ENCODE measurements at places on chromosomes 5 and 9. TPM values are rescaled to one million over a fixed set of nuclear protein-coding genes. Genes with fewer than 3 reads are reported as not detected.

GRCh38 chr9:127991017-127991756 is 10.4 kb upstream of the EEIG1 start:
- DNase-seq = no peak

- no peak for DNase-seq
Measured at GRCh38 chr9:125881042-125881441, 133.9 kb downstream of the PBX3 start.

- peak; percentile 29 for DNase-seq
Measured at GRCh38 chr5:157269165-157269671, 3.3 kb downstream of the CYFIP2 start.

- no peak for DNase-seq
Measured at GRCh38 chr9:125255781-125256391, 5.7 kb upstream of the GAPVD1 start.

DNA sequence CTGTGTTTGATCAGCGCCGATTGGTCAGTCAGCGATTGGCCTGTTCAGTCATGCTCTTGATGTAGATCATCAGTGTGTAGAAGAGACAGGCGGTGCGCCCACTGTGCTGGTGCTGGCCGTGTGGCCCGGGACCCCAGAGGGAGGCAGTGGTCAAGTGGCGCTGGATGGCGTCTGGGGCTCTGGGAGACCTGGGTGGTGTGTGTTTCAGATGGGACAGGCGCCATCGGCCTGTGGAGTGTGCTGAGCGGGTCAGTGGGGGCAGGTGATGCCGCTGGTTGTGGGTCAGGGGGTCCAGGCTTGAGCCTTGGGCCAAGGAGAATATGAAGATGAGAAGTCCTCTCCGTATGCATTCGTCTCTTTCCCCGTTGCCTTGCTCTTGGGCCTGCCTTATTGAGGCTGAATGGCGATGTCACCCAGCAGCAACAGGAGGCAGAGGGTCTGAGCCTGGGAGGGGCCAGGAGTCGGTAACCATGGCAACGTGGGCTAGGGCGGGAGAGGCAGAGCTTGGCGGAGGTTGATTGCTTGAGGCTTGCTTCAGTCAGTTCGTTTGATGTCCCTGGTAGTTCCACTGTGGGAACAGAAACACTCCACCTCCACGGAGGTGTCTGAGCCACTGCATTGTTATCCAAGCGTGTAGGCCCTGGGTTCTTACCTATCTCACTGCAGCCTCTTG is 117.8 kb upstream of the CACNA1B start:
- no peak for DNase-seq

- DNase-seq = no peak
Measured at GRCh38 chr9:117122953-117123352, 291.9 kb downstream of the ASTN2 start.

GRCh38 chr9:17322882-17323864 is 188.3 kb downstream of the CNTLN start:
- no peak for DNase-seq

- peak; percentile 4 for DNase-seq
Measured at GRCh38 chr5:134784241-134784920, 25.8 kb downstream of the DDX46 start.

DNA sequence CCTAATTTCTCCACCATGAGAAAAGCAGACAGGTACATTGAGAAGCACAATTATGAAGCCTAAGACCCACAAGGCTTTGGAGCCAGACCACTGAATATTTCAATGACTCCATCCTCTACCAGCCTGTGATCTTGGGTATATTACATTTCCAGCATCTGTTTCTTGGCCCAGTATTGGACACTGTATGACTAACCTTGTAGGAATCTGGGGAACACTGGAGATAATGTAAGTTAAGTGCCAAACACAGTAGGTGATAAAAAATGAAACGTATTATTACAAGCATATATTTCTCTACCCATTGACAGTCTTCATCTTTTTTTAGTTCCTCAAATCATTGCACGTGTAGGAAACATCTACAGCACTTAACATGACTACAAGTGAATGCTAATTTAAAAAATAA is 28.6 kb upstream of the FEM1C start:
- DNase-seq = no peak

DNA sequence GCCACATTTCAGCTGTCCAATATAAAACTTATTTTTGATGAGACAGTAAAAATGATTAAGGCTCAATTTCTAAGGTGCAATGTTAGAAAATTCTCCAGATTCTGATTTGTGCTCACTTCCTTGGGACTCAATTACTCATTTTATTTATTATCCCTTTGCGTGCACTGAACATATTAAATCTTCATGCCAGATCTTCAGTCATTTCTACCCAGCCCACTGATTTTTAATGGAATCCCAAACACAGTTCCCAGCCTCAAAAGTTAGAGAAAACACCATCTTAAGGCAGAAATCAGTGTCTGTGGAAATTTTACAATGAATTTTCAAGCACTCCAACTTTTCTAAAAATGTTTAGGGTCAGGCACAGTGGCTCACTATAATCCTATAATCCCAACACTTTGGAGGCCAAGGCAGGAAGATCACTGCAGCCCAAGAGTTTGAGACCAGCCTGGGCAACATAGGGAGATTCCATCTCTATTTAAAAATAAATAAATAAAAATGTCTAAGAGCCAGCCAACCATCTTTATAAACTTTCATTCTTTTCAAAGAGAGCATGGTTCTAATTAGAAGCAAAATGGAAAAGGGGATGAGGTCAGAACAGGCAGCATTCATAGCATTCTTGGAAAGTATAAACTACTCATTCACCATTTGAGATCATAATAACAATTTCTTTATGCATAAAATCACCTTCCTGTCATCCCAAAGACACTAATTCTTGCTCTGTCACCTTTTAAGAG is 53.7 kb downstream of the TLE1 start:
- no peak for DNase-seq

DNA sequence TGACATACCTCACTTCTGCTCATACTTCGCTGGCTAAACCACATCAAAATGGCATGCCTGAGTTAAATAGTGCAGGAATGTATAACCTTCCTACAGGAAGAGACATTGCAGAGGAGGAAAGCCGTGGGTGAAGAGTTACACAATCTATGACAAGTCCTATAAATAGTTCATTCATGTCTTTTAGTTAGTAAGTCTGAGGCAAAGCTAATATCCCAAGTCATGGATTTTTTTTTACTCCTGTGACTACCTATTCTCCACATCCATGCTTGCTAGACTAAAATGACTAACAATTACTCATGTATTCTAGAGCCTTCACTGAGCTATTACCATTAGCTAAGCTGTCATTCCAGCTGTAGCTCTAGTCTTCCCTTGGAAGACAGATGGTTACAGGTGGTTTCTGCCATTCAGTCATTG is 391.3 kb downstream of the NR2F1-AS1 start:
- peak; percentile 100 for DNase-seq

Gene RBM18
- 15.3 TPM for total RNA-seq

Gene LHX2
- total RNA-seq = not detected

Gene BSPRY
- total RNA-seq = 0.04 TPM

Gene PCSK1
- total RNA-seq = not detected

Gene CERCAM
- 46.4 TPM for total RNA-seq

Gene ACSL6
- 0.07 TPM for total RNA-seq

Gene ZNF367
- total RNA-seq = 11.7 TPM

Gene SLC25A2
- total RNA-seq = not detected

Measured in foreskin keratinocyte (primary cell).